ENCODE measurements at places on chromosomes 6 and 20. TPM values are rescaled to one million over a fixed set of nuclear protein-coding genes. Genes with fewer than 3 reads are reported as not detected.

DNA sequence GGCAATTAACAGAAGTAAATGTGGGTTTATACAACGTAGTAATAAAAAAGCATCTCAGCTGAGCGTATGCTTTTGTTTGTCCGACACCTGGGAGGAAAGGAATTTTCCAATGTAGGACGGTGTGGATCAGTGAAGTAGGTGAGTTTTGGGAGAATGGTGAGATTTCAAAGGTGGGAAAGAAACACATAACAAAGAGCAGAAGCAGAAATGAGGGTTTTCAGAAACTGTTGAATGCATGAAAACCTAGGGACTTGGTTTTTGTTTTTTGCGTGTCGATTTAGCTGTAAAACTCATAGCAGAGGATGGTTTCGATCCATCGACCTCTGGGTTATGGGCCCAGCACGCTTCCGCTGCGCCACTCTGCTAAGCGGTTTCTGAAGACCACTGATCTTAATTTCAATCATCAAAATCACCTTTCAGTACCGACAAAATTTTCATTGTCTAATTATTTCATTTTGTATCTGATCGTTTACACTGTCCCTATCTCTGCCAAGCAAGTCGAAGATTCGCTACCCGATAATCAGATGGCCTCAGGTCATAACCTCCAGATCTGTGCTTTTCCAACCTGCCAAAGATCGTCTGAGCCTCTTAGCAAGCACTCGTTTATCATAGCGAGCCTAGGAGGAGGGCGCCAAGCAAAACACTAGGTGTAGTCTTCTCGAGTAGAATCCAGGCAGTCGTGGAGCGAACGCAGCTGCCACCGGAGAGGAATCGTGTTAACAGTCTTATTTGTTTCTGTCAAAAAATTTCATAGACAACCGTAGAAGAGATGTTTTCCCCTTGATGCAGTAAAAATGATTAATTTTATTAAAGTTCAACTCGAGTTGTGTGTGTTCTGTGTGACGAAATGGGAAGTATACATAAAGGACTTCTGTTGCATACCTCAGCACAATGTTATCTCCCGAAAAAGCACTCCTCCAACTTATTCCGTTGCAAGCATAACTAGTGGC is 20.9 kb upstream of the POM121L2 start:
- DNase-seq: peak; percentile 58

DNA sequence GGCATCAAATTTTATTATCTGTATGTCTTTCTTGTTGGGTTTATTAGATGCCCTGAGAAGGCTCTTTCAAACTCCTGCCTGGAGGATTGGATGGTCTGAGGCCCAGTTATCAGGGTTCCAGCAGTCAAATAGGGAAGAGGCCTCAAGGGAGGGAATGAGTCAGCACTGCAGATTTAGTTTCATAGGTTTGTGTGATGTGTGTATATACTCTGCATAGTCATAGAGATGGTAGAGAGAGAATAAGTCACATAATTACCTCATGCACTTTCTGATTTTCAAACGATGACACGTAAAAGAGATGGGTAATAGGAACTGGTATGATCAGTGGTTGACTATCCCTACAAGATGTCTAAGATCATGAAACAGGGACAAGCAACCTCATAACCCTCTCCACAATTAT is 82.1 kb downstream of the ADAT2 start:
- DNase-seq: peak; percentile 74

- peak; percentile 37 for DNase-seq
These were observed 110.2 kb upstream of the FOXQ1 start for GRCh38 chr6:1201547-1202200.

GRCh38 chr6:56151609-56152224 is 95.7 kb downstream of the COL21A1 start:
- DNase-seq: no peak

Gene ERVFRD-1
- total RNA-seq: not detected
